ENCODE measurements at places on chromosomes 13 and 19.

DNA sequence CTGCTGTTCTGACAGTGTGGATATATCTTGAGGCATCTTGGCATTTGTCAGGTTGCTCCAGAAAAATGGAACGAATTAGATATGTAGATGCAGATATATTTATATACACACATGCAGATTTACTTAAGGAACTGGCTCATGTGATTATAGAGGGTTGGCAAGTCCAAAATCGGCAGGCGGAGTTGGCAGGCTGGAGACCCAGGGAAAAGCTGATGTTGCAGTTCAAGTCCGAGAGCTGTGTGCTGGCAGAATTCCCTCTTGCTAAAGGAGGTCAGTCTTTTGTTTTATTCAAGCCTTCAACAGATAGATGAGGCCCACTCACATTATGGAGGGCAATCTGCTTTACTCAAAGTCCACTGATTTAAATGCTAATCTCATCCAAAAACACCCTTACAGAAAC lies 24.4 kb upstream of the CSNK1A1L start:
- DNase-seq: no peak

GRCh38 chr13:113182046-113182445 lies 23.6 kb downstream of the PROZ start:
- no peak for DNase-seq

- peak; percentile 50 for DNase-seq
These were observed 2.5 kb downstream of the LCP1 start for GRCh38 chr13:46179491-46179908.

GRCh38 chr13:84812078-84812477 lies 929.8 kb upstream of the SLITRK1 start:
- no peak for DNase-seq

GRCh38 chr19:42152910-42153671 lies 20.8 kb upstream of the POU2F2 start:
- no peak for DNase-seq

DNA sequence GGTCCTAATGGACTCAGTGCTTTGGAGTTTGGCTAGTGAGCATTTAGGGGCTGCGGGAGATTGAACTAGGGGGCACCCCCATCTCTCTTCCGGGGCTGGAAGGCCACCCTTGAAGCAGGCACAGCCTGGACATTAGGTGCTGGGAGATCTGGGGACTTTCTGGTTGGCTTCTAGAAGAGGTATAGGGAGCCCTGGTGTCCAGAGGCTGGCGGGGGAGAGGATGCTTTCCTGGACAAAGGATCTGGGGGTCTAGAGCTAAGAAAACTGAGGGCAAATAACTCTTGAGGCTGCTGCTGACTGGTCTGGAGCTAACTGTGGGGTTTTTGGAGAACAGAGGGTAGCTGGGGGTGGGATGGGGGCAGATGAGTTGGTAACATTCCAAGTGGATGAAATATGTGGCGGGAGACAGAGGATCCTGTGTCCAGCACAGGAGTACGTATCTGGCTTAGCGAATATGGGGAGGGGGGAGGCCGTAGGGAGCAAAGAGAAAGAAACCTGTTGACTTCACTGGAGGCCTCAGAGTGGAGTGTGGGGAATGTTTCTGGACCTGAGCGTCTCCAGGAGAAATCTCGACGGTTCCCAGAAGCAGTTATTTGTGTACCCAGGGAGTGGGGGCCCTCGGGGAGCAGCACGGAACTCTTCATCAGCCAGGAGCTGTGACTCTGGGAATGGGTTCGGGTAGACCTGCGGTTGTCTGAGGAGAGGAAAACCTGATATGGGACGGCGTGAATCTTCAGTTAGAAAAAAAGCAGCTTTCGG lies 1.4 kb downstream of the HNRNPUL1 start:
- DNase-seq: no peak

GRCh38 chr13:22076658-22077057 lies 405.8 kb downstream of the FGF9 start:
- no peak for DNase-seq

DNA sequence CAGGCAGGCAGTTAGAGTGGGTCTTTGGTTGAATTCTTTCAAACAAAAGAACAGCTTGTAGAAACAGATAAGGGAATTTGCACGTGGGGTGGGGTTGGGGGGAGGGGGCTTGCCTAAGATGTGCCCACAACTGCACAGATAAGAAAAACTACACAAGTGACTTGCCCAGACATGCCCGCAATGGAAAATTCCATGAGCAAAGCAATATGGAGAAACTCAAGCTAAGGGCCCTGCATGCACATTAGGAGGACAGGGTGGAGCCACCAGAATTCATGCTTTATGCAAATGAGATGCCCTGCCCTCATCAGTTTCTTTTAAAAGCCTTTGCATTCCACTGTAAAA lies 755.6 kb upstream of the MIR17HG start:
- no peak for DNase-seq

DNA sequence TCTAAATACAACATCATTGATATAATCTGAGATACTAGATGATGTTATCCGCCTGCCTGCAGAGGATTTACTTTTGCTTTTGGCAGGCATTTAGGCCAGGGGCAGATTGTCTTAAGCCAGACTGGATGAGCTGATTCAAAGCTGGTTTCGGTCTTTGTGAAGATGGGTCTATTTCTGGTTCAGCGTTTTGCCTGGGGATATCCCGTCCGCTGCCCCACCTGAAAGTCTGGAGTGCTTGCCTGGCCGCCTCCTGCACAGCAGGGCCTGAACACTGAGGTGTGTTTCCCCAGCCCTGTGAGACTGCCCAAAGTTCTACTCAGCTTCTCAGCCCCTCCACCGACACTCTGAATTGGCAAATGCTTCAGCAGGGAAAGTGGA lies 149.7 kb downstream of the KATNAL1 start:
- DNase-seq: no peak

DNA sequence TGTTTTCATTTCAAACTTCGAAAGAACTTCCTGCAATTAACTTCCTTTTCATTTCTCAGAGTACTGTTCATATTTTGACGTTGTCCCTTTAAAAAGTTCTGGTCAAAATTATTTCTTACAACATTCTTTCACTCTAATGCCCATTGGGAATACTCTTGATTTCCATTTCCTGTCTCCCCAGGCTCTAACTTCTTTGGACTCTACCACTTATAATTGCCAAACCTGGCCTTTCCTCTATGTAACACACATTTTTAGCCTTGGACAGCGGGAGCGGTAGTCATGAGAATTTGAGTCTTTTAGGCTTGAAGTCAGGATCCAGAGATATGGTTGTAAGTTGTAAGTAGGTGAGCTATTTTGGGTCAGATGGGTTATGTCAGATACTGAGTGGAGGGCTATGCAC lies 163.5 kb upstream of the SPRY2 start:
- DNase-seq: no peak

GRCh38 chr19:11821474-11822109 lies 7.5 kb downstream of the ZNF440 start:
- DNase-seq: no peak

DNA sequence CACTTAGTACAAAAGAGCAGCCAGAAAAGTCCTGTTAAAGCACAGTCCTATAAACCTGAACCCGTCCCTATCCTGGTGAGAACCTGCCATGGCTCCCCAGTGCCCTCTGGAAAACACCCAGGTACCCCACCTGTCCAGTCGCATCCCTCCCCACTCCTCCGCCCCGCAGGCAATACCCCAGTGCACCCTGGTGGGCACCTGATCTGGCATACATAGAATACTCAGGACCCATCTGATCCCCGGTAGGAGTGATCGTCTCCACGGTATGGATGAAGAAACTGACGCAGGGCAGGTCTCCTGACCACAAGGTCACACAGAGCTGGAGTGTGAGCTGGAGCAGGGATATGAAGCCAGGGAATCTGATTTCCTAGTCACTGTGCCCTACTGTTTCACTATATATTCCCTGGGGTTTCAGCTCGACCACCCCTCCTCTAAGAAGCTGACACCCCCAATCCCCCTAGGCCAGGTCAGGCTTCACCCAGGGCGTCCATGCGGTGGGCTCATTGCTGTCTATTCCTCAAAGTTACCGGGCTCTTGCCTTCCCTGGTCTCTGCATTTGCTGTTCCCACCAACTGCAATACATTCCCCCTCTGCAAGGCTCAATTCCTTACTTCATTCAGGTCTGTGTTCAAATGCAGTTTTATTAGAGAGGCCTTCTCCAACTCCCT lies 12.6 kb downstream of the FBXO46 start:
- DNase-seq: no peak

DNA sequence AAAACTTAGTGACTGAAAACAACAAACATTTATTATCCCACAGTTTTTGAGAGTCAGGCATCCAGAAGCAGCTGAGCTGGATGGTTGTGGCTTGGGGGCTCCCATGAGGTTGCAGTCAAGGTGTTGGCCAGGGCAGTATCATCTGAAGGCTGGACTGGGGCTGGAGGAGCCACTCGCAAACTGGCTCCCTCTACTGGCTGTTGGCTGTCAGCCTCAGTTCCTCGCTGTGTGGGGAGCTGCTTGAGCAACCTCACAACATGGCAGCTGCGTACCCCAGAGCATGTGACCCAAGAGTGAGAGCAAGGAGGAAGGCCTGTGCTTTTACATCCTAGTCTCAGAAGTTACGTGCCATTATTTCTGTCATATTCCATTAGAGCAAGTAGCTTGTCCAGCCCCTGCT lies 9.7 kb downstream of the YJU2 start:
- no peak for DNase-seq

DNA sequence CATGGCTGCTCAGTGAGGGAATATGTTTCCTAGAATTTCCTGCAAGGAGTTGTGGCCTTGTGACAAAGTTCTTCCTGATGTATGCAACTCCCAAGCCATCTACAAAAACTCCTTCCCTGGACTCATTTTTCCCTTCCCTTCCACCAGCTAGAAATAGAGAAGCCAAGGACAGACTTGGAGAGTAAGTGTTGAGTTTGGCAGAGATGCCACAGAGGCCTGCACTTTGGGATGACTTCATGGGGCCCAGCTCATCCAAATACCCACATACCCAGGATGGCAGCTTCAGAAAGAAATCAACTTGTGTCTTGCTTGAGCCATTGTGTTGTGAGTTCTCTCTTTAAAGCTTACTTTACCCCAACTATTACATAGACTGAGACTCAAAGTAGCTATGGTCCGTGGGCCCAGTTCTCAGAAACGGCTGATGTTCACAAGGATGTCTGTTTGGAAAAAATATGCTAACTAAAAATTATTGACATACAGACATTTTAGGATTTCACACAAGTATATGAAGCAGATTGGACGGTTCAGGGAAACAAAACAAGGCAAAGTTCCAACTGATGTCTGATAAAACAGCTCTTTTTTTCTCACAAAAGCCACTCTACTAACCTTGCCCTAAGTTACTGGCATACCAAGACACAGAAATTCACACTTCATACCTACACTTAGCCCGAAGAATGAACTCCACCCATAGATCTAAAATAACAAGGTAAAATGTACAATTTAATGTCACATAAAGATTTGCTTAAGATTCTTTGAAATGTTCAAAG lies 107.9 kb downstream of the NALCN start:
- DNase-seq: no peak

- no peak for DNase-seq
These were observed 7.5 kb downstream of the ZNF610 start for GRCh38 chr19:52343548-52343947.

DNA sequence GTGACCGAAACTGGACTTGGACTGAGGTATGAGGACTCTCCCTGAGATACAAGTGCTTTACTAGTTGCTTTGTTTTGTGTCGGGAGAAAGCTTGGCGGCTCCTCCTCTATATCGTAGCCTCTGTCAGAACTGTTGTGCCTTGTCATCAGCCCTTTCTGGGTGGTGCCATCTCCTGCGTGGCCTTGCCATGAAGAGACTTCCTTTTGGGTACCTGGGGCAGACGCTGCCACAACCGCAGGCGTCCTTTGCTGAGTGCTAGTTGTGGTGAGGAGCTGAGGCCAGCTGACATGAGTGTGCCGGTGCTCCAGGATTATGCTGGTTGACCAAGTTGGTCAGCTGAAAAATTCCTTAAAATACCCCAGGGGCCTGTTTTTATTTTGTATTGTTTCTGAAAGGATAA lies 124.5 kb downstream of the AKAP11 start:
- no peak for DNase-seq

DNA sequence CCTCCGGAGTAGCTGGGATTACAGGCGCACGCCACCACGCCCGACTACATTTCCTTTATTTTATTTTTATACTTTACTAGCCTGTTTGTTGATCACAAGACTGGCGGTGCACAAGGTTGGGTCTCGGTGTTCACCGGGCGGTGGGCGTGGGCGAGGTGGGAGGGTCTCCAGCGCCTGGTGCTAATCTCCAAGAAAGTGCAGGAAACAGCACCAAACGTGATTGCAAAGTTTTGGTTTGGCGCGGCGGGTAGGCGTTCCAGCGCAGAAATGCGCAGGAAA lies 24.0 kb upstream of the ZNF850 start:
- DNase-seq: no peak

DNA sequence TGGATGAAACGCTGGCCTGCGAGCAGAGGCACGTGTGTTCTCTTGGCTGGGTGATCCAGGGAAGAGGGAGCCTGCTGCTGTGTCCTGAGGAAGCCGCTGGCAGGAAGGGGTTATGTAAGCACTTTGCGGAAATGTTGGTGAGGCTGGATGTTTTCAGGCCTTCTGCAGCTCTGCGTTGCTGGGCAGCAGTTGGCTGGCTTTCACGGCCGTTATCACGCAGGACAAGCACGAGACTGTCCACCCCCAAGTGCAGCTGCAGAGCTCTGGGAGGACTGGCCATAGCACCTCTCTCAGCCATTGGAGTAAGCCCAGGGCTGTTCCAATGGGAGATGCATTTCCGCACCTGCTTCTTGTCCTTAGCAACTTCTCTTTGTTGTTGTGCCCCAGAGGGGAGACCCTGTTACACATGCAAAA lies 146.9 kb upstream of the SOX21 start:
- no peak for DNase-seq

- DNase-seq: no peak
These were observed 32.6 kb downstream of the TFDP1 start for GRCh38 chr13:113616991-113617749.

DNA sequence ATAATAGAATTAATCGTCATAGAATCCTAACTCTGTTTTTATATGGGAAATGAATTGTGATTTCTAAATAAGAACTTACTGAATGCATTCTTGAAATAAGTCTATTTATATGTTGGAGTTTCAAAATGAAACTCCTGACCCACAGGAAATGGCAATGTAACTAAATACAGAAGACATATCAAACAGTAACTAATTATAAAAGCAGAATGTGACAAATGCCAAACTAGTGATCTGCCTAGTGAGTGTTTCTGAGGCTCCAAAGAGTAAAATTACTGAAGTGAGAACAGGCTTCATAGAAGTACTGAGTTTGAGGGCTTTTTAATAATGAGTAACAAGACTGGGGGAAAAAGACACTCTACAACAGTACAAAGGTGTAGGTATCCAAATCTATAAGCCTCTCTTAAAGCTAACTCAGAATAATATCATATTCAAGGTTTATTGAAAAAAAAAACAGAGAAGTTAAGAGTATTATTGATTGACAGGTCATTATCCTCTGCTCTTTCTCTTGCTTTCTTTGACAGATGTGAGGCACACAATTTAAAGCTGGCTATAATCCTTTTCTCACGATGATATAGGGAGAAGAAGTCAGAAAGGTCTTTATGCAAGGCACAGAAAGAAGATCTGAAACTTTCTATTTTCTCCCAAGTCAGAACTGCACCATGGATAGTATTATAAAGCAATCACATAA lies 17.4 kb upstream of the ATXN8OS start:
- no peak for DNase-seq

GRCh38 chr19:40444825-40445312 lies 734 bp upstream of the SERTAD3 start:
- DNase-seq: no peak
